CD4-positive, alpha-beta T cell treated with Interleukin-2 at 100 ng/mL for 4 hours (primary cell): ENCODE measurements at places on chromosomes 13 and 19.

- no peak for DNase-seq
Measured at GRCh38 chr13:92951273-92951890, 275.2 kb upstream of the GPC6 start.

DNA sequence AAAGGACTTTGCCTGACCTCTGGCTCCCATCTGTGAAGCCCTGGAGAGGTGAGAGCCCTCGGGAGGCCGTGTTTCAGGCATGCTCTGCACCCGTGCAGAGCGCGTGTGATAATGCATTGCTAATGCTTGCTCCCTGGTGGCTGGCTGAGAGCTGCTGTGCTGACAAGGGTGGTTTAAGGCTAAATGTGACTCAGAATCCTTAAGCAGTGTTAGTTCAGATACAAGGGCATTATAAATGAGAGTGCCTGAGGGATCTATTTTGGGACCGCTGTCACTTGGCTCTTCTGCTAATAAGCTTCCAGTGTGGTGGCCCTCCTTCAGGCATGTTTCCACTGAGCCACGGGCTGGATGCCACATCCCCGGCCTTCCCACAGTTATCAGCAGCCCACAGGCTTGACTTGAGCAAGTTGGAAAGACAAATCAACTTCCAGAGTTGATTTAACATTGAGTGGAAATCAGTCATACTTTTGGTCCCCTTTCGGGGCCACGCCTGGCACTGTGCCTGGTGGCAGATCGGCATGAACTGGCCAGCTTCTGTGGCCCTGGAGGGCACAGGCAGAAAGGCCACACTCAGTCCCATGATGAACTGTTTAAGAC lies 17.0 kb downstream of the ALOX5AP start:
- DNase-seq = no peak

- DNase-seq = no peak
Measured at GRCh38 chr13:84031120-84031519, 148.8 kb upstream of the SLITRK1 start.

GRCh38 chr19:33906578-33907335 lies 110.1 kb downstream of the KCTD15 start:
- DNase-seq = no peak

DNA sequence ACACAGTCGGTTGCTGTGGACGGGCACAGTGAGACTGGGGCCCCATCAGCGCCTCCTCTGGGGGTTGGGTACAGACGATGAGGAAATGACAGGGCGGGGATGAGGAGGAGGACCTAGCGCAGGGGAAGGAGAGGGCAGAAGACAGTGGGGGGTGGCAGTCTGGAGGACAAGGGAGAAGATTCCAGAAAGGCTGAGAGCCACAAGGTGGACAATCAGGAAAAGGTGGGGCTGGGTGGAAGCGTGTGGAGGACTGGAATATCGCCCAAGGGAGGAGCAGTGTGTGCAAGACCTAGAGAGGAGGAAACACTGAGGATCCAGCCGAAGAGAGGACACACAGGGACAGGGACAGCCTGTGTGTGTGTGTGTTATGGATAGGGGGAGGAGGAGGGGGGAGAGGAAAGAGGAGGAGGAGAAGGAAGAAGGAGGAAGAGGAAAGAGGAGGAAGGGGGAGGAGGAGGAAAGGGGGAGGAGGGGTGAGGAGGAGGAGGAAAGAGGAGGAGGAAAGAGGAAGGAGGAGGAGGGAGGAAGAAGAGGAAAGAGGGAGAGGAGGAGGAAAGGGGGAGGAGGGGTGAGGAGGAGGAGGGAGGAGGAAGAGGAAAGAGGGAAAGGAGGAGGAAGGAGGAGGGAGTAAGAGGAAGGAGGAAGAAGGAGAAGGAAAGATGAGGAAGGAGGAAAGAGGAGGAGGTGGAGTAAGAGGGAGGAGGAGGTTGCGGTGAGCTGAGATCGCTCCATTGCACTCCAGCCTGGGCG lies 15.8 kb upstream of the GARIN5A start:
- no peak for DNase-seq

GRCh38 chr13:111956261-111957151 lies 110.4 kb upstream of the SOX1 start:
- no peak for DNase-seq

DNA sequence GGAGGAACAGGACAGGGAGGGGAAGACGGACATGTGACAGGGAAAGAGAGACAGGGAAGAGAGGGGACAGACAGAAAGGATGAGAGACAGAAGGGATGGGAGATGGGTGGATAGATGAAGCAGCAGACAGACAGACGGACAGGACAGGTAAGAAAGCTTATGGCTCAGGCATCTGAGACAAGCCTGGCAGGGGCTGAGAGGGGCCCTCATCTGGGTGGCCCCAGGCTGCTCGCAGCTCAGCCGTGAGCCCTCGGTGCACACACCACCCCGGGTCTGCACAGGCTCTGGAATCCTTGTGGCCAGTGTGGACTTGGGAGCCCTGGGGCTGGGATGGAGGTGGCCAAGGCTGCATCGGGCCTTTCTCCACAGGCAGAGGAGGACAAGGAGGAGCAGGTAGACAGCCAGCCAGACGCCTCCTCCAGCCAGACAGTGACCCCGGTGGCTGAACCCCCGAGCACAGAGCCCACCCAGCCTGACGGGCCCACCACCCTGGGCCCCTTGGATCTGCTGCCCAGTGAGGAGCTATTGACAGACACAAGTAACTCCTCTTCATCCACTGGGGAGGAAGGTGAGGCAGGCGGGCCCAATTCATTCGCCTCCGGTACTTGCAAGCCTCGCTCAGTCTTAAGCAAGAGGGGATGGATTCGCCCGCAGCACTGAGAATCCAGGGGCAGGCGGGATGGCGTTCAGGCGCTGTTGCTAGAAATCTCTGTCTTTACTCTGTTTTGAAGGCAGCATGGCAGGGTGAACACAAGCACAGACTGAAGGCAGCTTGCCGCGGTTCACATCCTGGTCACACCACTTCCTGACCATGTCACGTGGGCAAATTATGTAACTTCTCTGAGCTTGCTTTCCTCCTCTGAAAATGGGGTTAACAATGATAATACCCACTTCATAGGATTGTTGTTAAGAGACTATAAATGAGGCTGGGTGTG lies 14.0 kb downstream of the GRAMD1A start:
- peak; percentile 78 for DNase-seq

GRCh38 chr19:42143341-42144234 lies 11.3 kb upstream of the POU2F2 start:
- DNase-seq = no peak

GRCh38 chr13:20654156-20654555 lies 49.3 kb upstream of the IL17D start:
- no peak for DNase-seq

DNA sequence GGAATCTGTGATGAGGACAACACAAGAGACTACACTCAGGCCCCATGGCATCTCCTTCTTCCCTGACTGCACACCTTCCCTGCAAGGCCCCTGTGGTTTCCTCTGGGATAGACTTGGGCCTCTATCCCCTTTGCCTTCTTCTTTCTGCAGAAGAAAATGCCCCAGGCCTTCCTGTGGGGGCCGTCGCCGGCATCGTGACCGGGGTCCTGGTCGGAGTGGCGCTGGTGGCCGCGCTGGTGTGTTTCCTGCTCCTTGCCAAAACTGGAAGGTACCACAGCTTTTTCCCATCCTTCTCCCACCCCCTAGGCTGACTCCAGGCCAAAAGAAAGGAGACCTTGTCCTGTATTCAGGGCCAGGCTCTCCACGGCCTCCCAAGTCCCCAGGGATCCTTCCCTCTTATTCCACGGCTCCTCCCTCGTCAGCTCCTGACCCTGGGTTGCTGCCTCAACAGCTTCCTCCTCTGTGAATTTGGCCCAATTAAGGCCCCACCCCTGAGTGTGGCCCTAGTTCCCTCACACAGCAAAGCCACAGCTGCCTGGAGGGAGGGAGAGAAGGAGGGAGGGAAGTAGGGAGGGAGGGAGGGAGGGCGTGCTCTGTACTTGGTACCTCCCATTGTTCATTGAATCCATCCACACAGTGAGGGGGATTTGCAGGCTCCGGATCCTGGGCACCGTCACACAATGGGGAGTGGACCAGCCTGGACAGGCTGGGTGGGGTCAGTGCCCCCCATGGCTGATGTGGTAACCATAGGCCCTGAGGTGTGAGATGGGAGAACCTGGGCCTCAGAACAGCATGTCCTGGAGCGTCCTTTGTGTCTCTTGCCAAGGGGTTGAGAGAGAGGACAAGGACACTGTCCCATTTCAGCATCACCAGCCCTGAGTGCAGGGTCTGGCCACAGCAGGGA lies 12.5 kb downstream of the CEACAM3 start:
- DNase-seq = no peak

- DNase-seq = no peak
Measured at GRCh38 chr19:41535029-41535622, 40.8 kb upstream of the CEACAM21 start.

DNA sequence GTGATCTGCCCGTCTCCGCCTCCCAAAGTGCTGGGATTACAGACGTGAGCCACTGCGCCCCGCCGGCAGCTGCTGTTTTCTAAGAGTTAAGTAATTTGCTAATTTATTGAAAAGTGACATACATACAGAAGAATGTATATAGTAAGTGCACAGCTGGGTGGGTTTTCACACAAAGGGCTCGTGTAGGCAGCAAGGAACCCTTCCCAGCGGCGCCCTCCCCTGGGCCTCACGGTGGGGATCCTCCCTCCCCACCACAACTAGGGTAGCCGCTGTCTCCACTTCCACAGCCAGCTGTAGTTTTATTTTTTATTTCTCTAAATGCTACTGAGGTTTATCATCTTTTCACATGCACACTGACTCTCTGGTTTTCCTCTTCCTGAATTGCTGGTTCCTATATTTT lies 64.9 kb downstream of the CRYL1 start:
- no peak for DNase-seq

DNA sequence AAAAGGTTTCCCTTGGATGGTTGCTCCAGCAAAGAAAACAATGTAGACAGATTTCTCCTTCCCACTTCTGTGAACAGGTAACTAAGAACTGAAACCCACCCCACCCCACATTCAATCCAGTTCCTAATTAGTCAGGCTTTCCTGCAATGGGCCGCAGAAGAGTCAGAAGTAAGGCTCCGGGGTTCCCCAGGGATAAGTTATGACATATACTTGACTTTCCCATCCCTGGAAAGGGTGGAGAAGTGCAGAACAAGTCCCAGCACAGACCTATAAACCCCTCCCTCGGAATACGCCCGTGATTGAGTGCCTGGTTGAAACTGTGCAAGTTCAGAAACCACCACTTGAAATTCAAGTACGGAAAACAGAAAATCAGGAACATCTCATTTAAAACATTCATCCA lies 24.9 kb downstream of the RCBTB2 start:
- no peak for DNase-seq

- no peak for DNase-seq
Measured at GRCh38 chr13:40613914-40614313, 52.5 kb downstream of the FOXO1 start.
